Hippocampal formation (tissue), 2 donors: ENCODE measurements at places on chromosomes 7 and 10.

- DNase-seq, result no peak
Measured at GRCh38 chr7:114806590-114807162, 115.2 kb upstream of the MDFIC start.

DNA sequence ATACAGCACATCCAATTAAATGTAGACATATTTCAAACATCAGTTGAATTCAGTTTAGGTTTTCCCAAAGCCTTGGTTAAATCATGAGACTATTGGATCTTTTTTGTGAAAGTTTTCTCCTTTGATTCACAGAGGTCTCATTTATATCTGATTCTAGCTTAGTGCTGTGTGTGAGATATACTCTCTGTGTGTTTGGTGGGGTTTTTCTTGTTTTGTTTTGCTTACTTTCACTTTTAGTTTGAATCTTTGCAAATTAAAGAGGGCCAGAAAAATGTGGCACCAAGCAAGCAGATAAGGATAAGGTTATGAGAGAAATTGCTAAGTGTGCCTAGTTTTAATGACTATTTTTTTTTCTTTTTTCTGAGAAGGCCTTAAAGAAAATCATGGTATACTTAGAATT lies 12.6 kb upstream of the OR6B1 start:
- no peak for DNase-seq

DNA sequence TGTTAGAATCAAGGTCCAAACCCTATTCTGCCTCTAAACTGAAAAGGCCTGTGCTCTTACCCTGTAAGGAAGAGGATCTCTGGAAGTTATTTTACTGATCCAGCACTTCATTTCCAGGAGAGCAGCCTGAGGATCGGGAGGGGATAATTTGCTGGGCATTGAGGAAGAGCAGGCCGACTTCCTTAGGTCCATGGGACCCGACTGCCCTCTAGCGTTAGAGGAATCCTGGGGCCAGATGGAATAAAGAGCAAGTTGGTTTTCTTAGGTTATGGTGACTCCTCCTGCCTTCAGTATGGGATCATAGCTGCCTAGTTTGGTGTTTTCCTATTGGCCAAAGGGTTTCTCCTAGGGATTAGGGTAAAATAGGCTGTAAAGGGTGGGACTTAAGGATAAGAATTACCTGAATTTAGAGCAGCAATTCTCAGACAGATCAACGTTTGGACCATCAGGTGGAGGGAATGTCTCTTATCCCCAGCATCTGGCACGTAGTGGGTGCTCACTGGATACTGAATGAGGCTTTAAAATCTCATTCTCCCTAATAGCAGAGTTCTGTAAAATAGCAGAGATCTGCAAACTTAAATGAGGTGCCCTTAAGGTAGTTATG lies 40.0 kb upstream of the SORBS1 start:
- DNase-seq, result peak; percentile 89

DNA sequence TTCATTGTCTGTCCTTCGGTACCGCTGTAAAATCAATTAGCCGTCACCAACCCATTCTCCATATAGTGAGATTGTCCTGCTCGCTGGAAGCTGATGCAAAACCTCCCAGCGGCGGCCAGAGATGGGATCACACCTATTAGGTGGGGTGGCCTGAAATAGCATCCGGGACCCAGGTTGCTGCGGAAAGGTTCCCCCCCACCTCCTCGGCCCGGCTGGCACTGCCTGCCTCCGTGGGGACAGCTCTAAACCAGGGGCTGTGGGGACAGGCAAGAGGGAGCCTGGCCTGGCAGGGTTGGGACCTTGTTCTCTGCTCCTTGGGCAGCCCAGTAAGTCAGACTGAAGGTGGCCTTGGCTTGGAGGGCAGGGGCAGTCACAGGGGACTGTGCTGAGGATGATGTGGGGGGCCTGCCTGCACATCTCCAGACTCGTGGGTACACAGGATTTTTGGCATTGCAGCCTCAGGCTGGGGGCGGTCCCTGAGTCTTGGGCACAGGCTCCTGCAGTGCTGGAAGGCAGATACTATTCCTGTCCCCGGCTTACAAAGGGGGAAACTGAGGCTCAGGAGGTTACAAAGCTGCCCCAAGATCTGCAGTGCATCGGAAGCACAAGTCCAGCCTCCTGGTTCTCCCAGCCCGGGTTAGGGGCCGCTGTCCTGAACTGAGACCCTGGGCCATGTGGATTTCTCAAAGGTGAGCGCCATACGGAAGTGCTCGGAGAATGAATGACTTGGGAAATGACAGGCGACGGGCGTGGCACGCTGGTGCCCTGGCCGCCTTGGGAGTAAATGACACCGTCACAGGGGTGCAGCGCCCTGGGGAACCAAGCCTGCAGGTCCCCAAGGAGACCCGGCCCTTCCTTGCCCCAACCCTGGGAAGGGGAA lies 65.6 kb downstream of the UNCX start:
- no peak for DNase-seq

DNA sequence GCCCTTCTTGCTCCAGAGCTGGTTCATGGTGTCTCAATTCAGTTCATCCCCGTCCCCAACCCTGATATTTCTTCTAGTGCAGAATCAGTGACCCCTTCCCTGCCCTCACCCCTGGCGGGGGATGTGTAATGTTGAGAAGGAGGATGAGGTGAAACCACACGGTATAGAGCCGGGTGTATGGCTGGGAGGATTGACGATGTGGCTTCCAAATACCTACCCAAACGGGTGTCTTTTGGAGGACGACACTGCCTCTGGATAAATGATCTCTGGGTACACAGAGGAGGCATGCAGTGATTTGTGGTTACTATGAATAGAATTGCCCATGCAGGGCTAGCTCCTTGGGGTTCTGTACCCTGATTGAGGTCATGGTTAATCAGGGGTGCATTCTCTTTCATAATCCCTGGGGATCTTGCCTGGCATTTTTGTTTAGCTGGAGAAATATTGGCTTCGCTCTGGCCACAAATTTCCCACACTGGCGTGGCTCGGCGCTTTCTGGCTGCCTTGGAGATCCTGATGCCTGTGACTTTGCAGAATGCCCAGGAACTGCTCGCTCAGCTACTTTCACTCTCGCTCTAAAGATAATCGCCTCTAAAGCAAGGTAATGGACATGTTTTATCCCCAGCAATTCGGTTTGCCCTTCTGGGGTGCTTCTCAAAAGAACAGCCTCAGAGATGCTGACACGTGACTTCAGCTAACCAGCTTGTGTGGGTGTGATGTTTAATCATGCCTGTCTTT lies 89.2 kb downstream of the RBM20 start:
- no peak for DNase-seq

GRCh38 chr10:107732045-107732444 lies 567.5 kb upstream of the SORCS1 start:
- no peak for DNase-seq

DNA sequence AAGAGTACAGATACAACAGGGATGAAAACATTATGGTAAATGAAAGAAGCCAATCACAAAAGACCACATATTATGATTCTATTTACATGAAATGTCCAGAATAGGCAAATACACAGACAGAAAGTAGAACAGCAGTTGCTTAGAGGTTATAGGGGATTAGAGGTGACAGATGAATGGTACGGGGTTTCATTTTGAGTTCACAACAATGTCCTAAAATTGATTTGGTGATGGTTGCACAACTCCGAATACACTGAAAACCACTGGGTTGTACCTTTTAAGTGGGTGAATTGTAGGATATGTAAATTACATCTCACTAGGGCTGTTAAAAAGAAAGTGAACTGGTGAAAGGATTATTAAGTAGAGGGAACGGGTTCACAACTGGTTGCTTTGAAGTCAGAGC lies 76.3 kb upstream of the MRLN start:
- DNase-seq, result no peak

DNA sequence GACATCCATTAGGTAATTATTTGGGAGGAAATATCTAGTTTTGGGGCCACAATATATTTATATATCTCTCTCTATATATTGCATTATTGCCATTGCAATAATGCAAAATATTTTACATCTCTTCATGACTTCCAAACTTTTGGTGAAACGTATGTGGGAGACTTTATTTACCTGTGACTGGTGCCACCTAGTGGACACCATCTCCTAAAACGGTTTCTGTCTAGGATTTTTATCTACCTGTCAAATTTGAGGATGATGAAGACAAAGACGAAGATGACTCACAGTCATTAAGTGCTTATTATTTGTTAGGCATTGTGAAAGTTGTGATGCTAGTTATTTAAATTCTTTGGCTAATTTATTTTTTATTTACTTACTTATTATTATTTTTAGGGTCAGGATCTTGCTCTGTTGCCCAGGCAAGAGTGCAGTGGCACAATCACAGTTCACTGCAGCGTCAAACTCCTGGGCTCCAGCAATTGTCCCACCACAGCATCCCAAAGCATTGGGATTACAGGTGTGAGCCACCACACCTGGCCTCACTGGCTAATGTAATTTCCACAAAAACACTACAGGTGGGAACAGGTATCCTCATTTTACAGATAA lies 18.7 kb upstream of the CBLL1 start:
- DNase-seq, result no peak

GRCh38 chr7:55550010-55550663 lies 22.2 kb downstream of the VOPP1 start:
- no peak for DNase-seq

- DNase-seq, result no peak
Measured at GRCh38 chr10:87723500-87723899, 63.8 kb downstream of the PAPSS2 start.

DNA sequence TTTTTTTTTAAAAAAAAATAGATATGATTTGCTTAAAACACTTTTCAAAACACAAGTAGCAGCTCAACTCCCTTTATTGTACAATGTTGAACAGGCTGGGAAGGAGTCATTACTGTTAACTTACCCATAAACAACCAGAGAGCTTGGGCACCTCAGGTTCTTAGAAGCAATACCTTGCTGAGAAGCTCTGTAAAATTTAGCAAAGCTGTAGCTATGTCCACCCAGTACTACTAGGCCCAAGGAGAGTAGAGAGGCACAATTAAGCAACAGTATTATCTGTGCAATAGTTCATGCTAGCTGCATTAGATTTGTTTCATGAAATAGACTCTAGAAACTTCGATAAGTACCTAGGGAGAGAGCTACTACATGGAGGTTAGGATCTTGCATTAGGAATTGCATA lies 32.0 kb downstream of the SEMA3A start:
- DNase-seq, result no peak

DNA sequence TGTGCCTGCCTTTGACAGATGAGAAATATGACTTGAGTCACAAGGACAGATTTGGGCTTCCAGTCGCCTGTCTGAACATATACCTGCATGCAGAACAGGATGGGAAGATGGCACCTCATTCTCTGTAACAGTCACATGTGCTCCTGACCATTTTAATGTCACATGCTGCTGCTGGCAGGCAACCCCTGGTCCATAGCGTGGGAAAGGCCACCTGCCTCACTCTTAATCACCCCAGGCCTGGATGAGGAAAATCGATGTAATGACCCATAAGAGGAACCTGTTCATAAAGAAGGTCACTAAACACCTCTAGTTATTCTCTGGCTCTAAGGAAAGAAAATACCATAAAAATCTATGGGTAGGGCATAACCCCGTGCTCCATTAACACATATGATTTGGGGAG lies 110.2 kb downstream of the GFRA1 start:
- no peak for DNase-seq

GRCh38 chr7:99127636-99128035 lies 16.3 kb downstream of the SMURF1 start:
- DNase-seq, result no peak

- DNase-seq, result no peak
Measured at GRCh38 chr7:25303281-25304181, 75.2 kb upstream of the NPVF start.

- no peak for DNase-seq
Measured at GRCh38 chr7:76073335-76073990, 25.6 kb downstream of the MDH2 start.

- DNase-seq, result no peak
Measured at GRCh38 chr10:104323760-104324201, 14.5 kb downstream of the ITPRIP start.

GRCh38 chr7:138625849-138626230 lies 75.3 kb downstream of the SVOPL start:
- DNase-seq, result no peak

- no peak for DNase-seq
Measured at GRCh38 chr7:41451826-41452225, 251.1 kb downstream of the INHBA start.

GRCh38 chr7:12888717-12889116 lies 201.3 kb downstream of the ARL4A start:
- no peak for DNase-seq

- no peak for DNase-seq
Measured at GRCh38 chr7:25066253-25066652, 58.8 kb downstream of the CYCS start.

GRCh38 chr10:70889291-70889690 lies 926 bp upstream of the PCBD1 start:
- DNase-seq, result no peak

DNA sequence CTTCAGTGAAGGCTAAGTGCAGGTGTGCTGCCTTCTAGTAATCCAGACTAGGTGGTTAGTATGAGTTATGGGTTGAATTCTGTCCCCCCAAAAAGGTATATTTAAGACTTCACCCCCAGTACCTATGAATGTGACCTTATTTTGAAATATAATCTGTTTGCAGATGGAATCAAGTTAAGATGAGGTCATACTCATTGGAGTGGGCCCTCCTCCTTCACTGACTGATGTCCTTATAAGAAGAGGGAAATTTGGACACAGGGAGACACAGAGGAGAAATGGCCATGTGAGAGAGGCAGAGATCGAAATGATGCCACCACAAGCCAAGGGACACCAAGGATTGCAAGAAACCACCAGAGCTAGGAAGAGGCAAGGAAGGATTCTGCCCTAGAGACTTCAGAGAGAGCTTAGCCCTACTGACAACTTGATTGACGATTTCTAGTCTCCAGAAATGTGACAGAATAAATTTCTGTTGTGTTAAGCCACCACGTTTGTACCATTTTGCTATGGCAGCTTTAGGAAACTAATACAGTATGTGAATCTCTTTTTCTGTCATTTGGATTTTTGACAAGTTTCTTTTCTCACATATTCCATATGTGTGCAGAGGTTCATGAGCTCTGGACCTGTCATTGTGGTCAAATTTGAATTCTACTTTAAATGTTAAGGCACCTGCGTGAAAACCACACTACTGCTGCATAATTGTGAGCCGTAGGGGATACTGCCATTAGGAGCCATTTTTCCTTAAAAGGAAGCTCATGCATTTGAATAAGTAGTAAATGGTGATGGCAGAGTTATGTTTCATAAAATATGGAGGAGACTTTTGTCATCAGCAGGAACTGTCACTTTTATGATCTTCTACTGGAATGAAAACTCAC lies 2.6 kb upstream of the RPA3 start:
- DNase-seq, result no peak

DNA sequence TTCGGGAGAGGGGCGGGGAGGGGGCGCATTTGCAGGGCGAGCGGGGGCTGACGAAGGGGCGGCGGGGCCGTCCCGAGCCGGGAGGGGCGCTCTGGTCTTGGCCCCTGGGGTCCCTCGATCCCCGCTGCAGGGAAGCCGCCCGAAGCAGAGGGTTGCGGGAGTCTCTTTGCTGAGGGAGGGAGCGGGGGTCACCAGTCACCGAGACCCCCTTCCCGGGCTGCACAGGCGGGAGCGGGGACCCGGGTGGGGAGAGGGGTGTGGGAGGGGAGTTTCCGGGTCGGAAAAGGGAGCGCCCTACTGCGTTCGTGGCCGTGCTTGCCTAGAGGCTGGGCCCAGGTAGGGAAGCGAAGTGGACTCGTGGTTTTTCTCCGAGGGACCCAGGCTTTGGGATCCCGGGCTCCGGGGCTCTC lies 422 bp downstream of the AP1S1 start:
- no peak for DNase-seq
